ENCODE measurements at places on chromosomes 3 and 15.

DNA sequence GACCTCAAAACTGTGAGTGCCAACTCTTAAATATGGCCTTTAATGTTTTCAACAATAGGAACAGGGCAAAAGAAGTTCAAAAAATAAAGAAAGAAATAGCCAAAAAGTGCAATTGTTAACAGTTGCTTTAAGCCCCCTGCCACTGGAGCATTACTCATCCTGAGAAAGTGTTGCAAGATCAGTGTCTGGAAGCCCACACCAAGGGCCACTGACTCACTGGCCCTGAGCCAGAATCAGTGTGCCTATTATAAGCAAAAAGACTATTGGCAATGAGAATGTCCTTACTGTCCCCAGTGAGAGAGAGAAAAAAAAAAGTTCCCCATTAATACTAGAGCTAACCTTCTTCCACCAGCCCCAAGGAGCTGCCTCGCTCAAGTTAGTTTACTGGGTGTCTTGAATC is 480.1 kb upstream of the ZNF385D start:
- no peak overlapping the region for H3K4me3 ChIP-seq
- H3K36me3 ChIP-seq = no peaks in the 10 kb centered on the region
- no peaks in the 10 kb centered on the region for H3K27me3 ChIP-seq
- H3K27ac ChIP-seq = no peak overlapping the region
- DNase-seq = no peak
- H3K4me1 ChIP-seq = no peaks in the 10 kb centered on the region

GRCh38 chr15:61748529-61748928 is 311.7 kb downstream of the VPS13C start:
- no peaks in the 10 kb centered on the region for H3K36me3 ChIP-seq
- no peak for DNase-seq
- H3K27ac ChIP-seq = no peak overlapping the region
- H3K4me1 ChIP-seq = no peaks in the 10 kb centered on the region

DNA sequence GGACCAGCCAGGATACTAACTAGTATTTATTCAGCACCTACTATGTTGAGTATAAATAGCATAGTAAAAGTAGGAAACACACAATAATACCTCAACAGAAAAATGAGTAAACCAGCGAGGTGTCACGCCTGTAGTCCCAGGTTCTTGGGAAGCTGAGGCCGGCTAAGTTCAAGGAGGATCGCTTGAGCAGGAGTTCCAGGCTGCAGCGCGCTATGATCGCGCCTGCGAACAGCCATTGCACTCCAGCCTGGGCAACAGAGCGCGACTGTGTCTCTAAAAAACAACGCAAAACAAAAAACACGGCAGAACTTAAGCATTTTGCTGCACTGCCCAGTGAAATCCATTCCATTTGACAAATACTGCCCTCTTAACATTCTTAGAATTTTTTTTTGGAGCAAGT is 1.3 kb upstream of the DENND6A start:
- DNase-seq = no peak
- no peaks in the 10 kb centered on the region for H3K27me3 ChIP-seq
- H3K4me1 ChIP-seq = peaks cover 12% of the 10 kb centered on the region

GRCh38 chr3:30289324-30289723 is 317.1 kb upstream of the TGFBR2 start:
- peaks cover 31% of the 10 kb centered on the region for H3K4me1 ChIP-seq
- H3K36me3 ChIP-seq = no peaks in the 10 kb centered on the region
- no peak for DNase-seq
- H3K27ac ChIP-seq = peak overlapping the region; percentile 84

DNA sequence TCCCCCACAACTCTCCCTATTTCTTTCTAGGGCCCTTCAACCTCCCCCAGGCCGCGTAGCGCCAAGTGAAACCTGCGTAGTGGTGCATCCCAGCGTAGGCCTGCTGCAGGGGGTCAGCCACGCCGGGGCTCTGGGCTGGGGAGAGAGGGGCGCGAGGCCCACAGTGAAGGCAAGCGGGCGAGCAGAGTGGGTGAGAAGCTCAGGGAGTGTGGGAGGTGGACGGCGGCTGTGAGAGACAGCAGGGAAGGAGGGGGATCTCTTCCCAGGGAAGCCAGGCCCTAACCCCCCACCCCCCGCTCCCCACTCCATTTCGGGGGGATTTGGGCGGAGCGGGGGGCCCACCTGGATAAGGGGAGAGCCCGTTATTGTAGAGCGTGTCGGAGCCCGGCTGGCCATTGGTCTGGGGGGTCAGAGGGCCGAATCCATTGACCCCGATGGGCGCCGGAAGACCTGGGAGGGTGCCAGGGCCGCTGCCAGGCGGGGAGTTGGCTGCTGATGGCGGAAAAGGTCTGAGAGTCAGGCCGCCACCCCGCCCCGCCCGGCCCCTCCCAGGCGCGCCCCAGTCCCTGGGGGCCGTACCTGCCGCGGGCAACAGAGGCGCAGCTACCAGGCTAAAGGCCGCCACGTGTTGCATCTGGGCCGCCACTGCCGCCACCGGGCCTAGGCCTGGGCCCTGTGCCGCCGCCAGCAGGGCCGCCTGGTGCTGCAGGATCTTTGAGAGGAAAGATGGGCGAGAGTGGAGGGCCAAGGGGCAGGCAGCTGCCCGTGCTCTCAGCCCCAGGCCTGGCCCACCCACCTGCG is 16.6 kb upstream of the PARP6 start:
- no peak for DNase-seq
- no peak overlapping the region for H3K27ac ChIP-seq
- no peaks in the 10 kb centered on the region for H3K36me3 ChIP-seq
- H3K27me3 ChIP-seq = peaks cover 50% of the 10 kb centered on the region

- no peak overlapping the region for H3K27ac ChIP-seq
- DNase-seq = no peak
- H3K4me1 ChIP-seq = peaks cover 4% of the 10 kb centered on the region
- no peaks in the 10 kb centered on the region for H3K36me3 ChIP-seq
- no peaks in the 10 kb centered on the region for H3K27me3 ChIP-seq
Observed at GRCh38 chr15:42482701-42483100, 8.2 kb downstream of the ZNF106 start.

DNA sequence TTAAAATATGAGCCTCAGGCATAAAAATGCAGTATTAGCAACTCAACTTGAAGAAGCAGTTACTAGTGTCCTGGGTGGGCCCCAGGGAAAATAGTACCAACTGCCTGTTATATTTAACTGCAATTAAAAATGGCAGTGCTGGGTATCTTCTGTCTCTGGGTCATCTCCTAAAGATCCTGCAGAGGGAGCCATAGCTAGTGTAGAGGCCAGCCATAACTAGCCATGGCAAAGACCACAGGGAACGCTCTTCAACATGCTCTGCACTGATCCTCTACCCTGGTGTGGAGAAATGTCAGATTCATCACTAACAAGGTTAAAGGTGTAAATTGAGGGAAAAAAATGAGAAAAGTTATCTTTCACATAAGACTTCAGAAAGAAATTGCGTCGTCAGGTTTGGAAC is 181.3 kb downstream of the SNRPN start:
- no peak overlapping the region for H3K27ac ChIP-seq
- H3K4me1 ChIP-seq = no peaks in the 10 kb centered on the region
- H3K27me3 ChIP-seq = no peaks in the 10 kb centered on the region
- no peaks in the 10 kb centered on the region for H3K36me3 ChIP-seq

DNA sequence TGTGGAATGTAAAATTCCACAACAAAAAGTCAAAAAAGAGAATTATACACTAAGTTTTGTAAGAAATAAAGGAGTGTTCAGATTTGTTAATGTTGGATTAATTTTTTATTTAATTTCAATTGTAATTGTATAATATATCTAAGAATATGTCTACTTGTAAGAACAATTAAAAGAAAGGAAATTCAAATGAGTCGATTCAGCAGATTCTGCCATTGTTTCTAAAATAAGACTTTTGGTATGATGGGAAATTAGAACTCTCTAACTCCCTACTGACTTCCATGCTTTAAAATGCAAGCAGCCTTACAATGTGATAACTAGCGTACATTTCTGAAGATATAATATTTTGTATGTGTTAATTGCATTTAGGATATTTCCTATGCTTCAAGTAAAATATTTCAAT is 395.9 kb upstream of the ZNF717 start:
- no peaks in the 10 kb centered on the region for H3K27me3 ChIP-seq
- DNase-seq = no peak
- no peaks in the 10 kb centered on the region for H3K4me1 ChIP-seq
- H3K4me3 ChIP-seq = no peak overlapping the region

- H3K27me3 ChIP-seq = no peaks in the 10 kb centered on the region
- no peaks in the 10 kb centered on the region for H3K4me1 ChIP-seq
- DNase-seq = no peak
- no peaks in the 10 kb centered on the region for H3K36me3 ChIP-seq
Observed at GRCh38 chr15:68510558-68510957, 68.2 kb upstream of the CORO2B start.

DNA sequence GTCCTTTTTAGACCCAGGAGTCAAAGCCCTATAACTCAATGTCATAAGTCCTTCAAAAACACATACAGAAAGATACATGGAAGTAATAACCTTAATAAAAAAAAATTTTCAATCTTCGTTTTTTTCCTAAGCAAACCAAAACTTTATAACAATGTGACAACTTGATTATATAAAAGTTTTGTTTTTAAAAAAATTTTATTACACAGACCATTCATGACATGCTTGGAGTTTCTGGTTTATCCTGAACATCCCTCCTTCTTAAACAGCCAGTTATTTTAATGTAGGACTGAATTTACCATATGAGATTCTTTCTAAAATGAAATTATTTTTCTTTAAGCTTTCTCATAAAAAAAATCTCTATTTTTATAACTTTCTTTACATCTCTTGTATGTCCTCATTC is 30.7 kb downstream of the IQCF6 start:
- H3K4me1 ChIP-seq = no peaks in the 10 kb centered on the region
- no peak for DNase-seq
- H3K27ac ChIP-seq = no peak overlapping the region

DNA sequence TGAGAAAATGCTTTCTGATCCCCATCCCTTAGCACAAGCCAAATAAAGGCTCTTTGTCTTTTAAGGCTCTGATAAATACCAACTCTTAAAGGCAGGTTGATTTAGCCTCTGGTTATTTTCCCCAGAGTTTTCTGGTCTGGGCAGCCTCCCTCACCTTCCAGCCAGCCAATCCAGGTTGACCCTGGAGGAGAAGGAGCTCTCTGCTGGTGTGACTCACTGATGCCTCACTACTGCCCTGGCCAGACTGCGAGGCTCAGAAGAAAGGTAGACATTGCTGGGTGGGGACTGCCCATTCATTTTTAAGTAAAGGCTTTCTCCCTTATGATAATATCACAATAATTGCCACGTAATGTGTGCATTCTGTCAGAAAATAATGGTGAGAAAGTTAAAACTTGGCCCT is 37.1 kb downstream of the SLCO3A1 start:
- DNase-seq = no peak
- H3K27me3 ChIP-seq = no peaks in the 10 kb centered on the region
- H3K27ac ChIP-seq = no peak overlapping the region
- H3K4me1 ChIP-seq = peaks cover 4% of the 10 kb centered on the region

GRCh38 chr3:10935846-10936631 is 56.5 kb upstream of the SLC6A1 start:
- H3K4me1 ChIP-seq = peaks cover 5% of the 10 kb centered on the region
- H3K27me3 ChIP-seq = no peaks in the 10 kb centered on the region
- H3K27ac ChIP-seq = no peak overlapping the region
- no peaks in the 10 kb centered on the region for H3K36me3 ChIP-seq
- DNase-seq = no peak

DNA sequence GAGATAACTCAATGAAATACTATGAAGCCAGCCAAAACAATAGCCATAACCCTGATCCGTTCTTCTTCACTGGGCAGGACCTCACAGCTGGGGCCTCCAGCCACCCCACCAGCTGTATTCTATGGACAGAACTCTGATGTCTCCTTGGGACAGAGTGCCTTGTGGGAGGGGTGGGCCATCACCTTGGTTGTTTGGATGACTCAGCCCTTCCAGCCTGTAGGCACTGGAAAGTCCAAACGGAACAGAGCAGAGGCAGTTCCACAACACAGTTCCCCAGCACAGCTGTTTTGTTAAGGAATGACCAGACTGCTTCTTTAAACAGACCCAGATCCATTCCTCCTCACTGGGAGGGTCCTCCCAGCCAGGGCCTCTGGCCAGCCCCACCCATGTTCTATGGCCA is 31.9 kb upstream of the ZBED2 start:
- H3K36me3 ChIP-seq = no peaks in the 10 kb centered on the region
- no peaks in the 10 kb centered on the region for H3K4me1 ChIP-seq
- no peak overlapping the region for H3K4me3 ChIP-seq
- no peaks in the 10 kb centered on the region for H3K27me3 ChIP-seq

DNA sequence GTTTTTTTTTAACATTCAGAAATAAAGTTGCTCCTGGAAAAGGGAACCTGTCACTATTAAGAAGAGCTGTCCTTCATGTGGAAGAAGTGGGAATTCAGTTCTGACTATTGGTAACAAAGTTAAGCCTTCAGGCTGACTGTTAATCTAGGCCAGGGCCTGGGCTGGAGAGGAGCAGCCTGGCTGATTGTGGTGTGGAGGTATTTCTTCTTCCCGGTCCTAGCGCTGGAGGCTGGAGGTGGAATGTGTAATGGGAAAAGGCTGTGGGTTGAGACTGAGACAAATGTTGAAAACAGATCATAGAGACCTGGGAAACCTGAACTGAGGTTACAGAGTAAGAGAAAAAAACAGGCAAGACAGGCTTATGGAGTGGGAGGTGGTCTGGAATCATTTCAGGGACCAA is 23.8 kb upstream of the SH3BP5 start:
- peak; percentile 25 for DNase-seq
- peaks cover 6% of the 10 kb centered on the region for H3K4me1 ChIP-seq
- H3K27me3 ChIP-seq = no peaks in the 10 kb centered on the region
- H3K27ac ChIP-seq = no peak overlapping the region
- H3K36me3 ChIP-seq = no peaks in the 10 kb centered on the region
- no peak overlapping the region for H3K4me3 ChIP-seq

DNA sequence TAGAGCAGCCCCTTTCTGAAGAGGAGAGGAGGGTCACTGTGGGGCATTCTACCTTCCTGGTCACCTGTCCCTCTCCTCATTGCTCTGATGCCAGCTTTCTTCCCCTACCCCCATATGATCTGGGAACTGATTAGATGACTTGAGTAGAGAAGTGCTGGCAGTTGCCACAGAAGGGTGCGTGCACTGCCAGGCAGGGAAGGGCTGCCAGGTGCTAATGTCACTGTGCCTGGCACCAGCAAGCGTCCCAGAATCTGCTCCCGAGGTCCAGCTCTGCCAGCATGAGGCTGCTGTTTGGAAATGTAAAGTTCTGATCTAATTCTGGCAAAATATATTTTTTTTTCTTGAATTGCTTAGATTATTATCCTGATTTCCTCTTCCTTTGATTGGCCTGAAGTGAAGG is 52.8 kb downstream of the PPM1L start:
- H3K4me3 ChIP-seq = no peak overlapping the region
- no peak for DNase-seq
- H3K36me3 ChIP-seq = no peaks in the 10 kb centered on the region
- H3K4me1 ChIP-seq = peaks cover 17% of the 10 kb centered on the region
- no peaks in the 10 kb centered on the region for H3K27me3 ChIP-seq
- no peak overlapping the region for H3K27ac ChIP-seq

GRCh38 chr15:68719672-68720071 is 101.0 kb downstream of the ANP32A start:
- DNase-seq = no peak
- H3K4me3 ChIP-seq = no peak overlapping the region
- H3K27ac ChIP-seq = no peak overlapping the region
- H3K4me1 ChIP-seq = no peaks in the 10 kb centered on the region
